Activated CD4-positive, alpha-beta T cell treated with anti-CD3 and anti-CD28 coated beads, Interleukin-2, amount 50 U/mL, for 24 hours (primary cell): ENCODE measurements at places on chromosomes 11 and 22.

- DNase-seq: peak; percentile 54
These were observed 58.9 kb downstream of the MYEOV start for GRCh38 chr11:69352715-69353319.

DNA sequence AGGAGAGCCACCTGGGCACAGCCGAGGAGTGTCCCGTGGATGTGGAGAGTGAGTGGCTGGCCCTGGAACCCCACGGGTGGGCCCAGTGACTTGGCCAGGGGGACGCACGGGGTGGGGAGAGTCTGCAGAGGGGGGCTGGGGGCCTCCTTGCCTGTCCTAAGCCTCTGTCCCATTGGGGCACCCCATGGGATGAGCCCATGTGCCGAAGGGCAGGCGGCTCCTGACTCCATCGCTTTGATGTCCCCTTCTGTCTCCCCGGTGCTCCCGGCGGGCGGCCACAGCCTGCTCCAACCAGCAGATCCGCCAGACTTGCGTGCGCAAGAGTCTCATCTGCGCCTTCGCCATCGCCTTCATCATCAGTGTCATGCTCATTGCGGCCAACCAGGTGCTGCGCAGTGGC is 9.4 kb downstream of the CABP7 start:
- no peak for DNase-seq

- DNase-seq: peak; percentile 62
These were observed at the start of gene CHCHD10 for GRCh38 chr22:23767673-23768548. Gene CHCHD10 (minus strand): TSS chr22:23767972. CDS start chr22:23767874, 98 bp downstream.

- no peak for DNase-seq
These were observed 154.3 kb downstream of the ADAMTS15 start for GRCh38 chr11:130602641-130603334.

GRCh38 chr11:31449040-31449439 is 60.4 kb downstream of the IMMP1L start:
- DNase-seq: no peak

GRCh38 chr22:24208012-24208749 is 26.9 kb downstream of the SUSD2 start:
- DNase-seq: no peak

- no peak for DNase-seq
These were observed 7.3 kb downstream of the UBE2L6 start for GRCh38 chr11:57560146-57560545.

- DNase-seq: no peak
These were observed 33.4 kb downstream of the AP2A2 start for GRCh38 chr11:959027-959426.

DNA sequence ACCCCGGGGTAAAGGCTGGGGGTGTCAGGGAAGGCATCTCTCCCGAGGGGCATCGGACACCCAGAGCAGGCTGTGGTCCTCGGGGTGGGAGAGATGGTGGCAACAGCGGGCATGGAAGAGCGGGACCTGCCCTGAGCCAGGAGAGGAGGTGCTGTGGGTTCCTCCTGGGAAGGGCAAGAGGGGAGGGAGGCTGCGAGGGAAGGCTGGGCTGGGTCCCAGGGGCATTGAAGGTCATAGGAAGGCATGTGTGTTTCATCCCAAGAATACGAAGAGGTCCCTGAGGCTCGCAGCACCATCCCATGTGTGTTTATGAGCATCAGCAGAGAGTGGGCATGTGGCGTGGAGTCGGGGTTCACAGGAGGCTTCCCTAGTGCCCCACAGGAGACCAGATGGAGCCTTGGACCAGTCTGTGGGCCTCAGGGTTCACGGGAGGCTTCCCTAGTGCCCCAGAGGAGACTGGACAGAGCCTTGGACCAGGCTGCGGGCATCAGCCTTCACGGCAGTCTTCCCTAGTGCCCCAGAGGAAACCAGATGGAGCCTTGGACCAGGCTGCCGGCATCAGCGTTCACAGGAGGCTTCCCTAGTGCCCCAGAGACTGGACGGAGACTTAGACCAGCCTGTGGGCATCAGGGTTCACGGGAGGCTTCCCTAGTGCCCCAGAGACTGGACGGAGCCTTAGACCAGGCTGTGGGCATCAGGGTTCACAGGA is 420.6 kb downstream of the BRD1 start:
- DNase-seq: no peak

DNA sequence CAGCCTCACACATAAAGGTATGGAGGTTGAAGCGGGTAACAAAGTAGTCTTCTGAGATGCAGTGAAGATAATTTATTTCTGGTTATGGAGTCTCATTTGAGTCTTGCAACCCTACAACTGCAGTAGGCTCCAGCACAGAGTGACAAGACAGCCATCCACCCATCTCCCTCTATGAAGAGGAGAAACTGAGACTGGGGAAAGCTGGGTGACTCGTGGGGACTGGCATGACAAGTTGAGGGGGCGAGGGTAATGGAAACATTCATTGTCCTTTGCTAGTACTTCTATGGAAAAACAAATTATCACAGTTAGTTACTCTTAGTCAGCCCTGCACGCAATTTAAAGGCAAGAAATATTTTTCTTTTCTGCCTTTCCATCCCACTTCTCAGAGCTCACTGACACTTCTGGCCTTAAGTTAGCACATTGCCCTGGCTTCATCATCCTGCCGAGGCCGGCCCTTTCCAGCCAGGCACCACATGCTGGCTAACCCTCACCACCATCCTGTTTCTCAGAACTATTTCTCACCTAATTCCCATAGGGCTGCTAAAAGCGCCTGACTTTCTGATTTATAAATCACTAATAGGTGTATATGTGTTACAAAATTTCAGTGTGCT is 361.1 kb downstream of the ETS1 start:
- no peak for DNase-seq

- no peak for DNase-seq
These were observed 185.2 kb upstream of the DDI1 start for GRCh38 chr11:103851166-103851651.

GRCh38 chr22:45910928-45911467 is 66.0 kb downstream of the WNT7B start:
- no peak for DNase-seq

GRCh38 chr11:77308838-77309237 is 7.4 kb upstream of the GDPD4 start:
- DNase-seq: no peak

DNA sequence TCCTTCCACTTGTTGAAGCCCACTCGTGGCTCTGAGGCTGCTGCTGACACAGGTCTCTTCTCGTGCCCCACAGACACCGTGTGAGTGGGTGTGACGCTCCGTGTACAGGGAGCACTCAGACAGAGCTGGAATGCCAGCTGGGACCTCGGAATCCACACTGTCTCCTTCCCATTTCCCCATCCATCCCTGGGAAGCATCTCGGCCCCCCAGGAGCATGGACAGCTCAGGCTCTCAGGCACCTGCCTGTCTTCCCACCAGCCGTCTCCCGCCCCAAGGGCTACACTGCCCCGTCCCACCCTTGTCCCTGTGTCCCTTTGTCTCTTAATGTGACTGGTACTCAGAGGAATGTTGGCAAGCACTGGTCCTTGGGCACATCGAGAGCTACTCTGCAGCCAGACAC is 63.8 kb downstream of the ARHGAP8 start:
- DNase-seq: no peak

- no peak for DNase-seq
These were observed 7.0 kb upstream of the SIDT2 start for GRCh38 chr11:117171404-117172061.

DNA sequence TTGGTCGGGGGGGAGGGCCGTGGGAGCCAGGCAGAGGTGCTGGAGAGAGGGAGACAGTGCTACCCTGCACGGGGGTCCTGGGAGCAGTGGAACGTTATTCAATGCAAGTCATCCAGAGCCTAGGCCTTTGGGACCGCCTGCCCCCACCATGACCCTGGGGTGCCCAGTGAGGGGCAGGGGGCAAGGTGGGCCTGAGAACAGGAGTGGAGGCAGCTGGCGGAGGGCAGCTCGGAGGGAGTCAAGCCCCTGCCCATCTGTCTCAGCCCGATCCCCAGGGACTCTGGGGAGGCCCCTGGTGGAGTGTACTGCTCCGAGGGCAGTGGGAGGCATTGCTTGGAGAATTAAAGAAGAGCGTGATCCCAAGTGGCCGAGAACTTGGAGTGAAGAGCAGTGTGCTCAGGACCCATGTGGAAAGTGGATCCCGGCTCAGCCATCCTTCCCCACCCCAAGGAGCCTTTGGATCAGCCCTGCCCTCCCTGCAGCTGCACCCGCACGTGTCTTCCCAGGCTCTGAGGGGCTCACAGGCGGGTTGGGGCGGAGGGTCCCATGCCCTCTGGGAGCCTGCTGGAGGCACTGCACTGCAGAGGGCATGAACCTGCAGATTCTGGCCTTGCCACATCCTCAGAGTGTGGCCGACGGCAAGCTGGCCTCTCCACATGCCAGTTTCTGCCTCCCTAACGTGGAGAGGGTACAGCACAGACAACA is 34.0 kb upstream of the SMIM38 start:
- DNase-seq: no peak

DNA sequence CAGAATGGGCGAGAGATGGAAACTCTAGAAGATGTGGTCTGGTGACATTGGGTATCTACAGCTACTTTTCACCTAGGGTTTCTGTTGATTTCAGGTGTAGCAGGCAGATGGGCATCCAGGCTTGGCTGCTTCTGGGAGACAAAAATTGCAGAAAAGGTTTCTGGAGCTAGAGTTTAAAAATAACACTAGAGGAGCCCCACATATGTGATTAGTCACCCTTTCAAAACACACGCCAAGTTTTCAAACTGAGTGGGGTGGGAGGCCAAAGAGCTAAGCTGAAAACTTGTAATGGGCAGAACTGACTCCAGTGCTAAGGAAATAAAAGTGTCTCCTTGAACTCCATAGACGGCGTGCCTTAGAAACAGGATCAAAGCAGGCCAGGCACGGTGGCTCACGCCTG is 80.8 kb downstream of the GRK3 start:
- DNase-seq: no peak

- no peak for DNase-seq
These were observed 91.7 kb upstream of the E2F8 start for GRCh38 chr11:19332476-19332875.

GRCh38 chr11:69127081-69127850 is 28.5 kb upstream of the SMIM38 start:
- DNase-seq: no peak

- DNase-seq: no peak
These were observed 28.5 kb downstream of the ADORA2A start for GRCh38 chr22:24455751-24456426.

DNA sequence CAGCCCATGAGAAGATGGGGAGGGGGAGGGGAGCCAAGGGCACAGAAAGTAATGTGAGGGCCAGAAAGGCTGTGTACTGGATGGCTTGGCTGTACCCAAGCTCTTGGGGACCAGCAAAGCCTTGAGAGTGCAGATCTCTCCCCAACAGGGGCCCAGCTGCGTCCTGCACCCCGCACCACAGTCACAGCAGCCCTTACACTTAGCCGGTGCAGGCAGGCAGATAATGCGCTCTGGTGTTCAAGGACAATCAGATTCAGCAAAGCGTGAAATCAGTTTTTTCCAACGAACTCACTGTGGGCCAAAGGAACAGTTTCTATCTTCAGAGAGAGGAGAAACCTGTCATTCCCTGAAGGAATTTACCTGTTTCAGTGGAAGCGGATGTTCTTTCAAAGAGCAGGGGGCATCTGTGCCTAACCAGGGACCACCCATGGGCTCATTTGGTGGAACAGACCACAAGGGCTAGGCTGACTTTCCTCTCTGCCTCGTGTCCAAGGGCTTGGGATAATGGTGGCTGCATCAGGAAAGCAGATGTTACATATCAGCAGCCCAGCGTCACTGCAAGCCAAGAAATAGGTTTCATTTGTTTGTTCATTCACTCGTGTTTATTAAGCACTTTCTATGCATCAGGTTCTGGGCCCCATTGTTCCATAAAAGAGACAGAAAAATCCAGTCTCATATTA is 81.2 kb upstream of the SPON1 start:
- DNase-seq: no peak

DNA sequence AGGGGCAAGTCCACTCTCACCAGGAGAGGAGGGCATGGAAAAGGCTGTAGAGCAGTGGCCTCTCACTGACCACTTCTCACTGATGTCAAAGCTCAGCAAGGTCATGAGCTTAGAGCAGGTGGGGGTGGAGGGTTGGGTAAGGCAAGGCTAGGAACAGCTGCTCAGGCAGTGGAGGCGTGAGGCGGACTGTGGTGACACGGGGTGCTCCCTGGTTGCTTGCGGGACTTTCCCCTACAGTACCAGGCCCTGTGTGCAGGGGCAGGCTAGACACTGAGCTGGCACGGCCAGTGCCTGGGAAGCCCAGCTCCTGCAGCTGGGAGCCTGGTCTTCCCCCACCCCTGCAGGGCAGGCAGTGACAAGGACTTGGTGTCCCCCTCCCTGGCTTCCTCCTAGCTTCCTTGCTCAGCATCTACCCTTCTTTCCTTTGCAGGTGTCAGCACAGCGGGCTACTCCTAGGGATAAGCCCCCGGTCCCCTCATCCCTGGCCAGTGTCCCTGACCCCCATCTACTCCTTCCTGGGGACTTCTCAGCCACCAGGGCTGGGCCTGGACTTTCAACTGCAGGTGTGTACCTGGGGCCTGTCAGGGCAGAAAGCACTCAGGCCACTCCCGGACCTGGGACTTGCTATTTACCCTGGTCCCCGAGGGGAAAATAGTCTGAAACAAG is 45.6 kb downstream of the PISD start:
- no peak for DNase-seq

- DNase-seq: no peak
These were observed 160.4 kb downstream of the CTTN start for GRCh38 chr11:70558681-70559080.

DNA sequence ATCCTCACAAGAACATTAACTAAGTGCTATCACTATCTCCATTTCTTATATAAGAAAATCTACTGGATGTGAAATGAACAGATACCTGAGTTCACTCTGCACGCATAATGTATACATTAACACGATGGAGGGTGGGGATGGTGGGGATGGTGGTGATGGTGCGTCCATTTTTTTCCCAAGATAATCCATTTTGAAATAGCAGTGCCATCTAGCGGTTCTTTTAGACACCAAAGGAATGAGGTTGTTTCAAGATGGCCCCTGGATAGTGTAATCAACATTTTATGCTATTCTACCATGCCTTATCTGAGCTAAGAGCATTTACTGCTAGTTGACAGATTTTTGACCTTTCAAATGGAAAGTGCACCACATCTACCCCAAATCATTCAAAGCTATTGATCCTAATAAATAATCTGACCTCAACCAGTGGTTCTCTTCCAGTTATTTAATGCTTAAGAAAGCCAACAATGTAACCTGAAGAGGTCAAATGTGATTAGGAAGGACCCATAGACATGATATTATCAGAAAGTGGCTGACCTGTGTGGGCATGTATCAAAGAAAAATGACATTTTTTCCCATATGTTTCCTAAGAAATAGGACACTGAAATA is 714.7 kb upstream of the TENM4 start:
- no peak for DNase-seq

GRCh38 chr11:77053217-77054015 is 13.4 kb upstream of the CAPN5 start:
- DNase-seq: no peak

DNA sequence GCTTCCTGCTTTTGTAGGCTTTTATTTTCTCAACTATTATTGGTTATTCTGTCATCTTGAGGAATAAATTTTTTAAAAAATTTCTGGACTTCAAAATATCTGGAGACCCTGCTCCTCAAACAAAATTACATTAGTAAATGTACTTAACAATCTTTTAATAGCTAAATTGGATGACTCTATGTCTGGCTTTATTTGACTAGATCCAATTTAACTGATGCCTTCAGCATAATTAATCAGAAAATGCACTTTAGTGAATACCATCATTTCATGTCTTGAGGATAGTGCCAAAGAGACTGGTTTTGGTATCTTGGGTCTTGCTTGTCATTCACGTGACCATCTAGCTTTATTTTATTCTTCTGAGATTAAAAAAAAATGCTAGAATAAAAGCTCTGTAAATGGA is 1301.2 kb downstream of the JRKL start:
- DNase-seq: no peak
